ENCODE measurements at places on chromosomes 16 and 17. TPM values are rescaled to one million over a fixed set of nuclear protein-coding genes. Genes with fewer than 3 reads are reported as not detected.

The HSPB9 gene
- 0.23 TPM for total RNA-seq

The CUEDC1 gene
- 22.6 TPM for total RNA-seq

The HOXB8 gene
- total RNA-seq: 64.8 TPM

The LLGL1 gene
- total RNA-seq: 41.2 TPM

The FOXC2 gene
- 18.6 TPM for total RNA-seq

The P3H4 gene
- 37.2 TPM for total RNA-seq

The ZG16B gene
- 0.70 TPM for total RNA-seq

The KREMEN2 gene
- total RNA-seq: 2.9 TPM

The CDRT15L2 gene
- total RNA-seq: not detected

The ZNF785 gene
- total RNA-seq: 20.3 TPM

The KRT39 gene
- 0.18 TPM for total RNA-seq

The TMEM98 gene
- total RNA-seq: 133 TPM

The SEZ6 gene
- 0.06 TPM for total RNA-seq

The KRT24 gene
- total RNA-seq: not detected

The SGSH gene
- total RNA-seq: 27.5 TPM

The BLMH gene
- 61.0 TPM for total RNA-seq

The SDR42E2 gene
- total RNA-seq: 0.18 TPM

The SLC12A3 gene
- 58.9 TPM for total RNA-seq

The KCNJ16 gene
- total RNA-seq: 124 TPM

The SYT17 gene
- 7.3 TPM for total RNA-seq

The DUS2 gene
- 11.3 TPM for total RNA-seq

The EVI2B gene
- total RNA-seq: 3.3 TPM

The FNDC8 gene
- not detected for total RNA-seq

The ZPBP2 gene
- total RNA-seq: not detected

The PSME3IP1 gene
- total RNA-seq: 45.5 TPM

The EIF5A gene
- total RNA-seq: 179 TPM

The CA4 gene
- total RNA-seq: 18.9 TPM

The MAZ gene
- 159 TPM for total RNA-seq

The COX11 gene
- total RNA-seq: 69.7 TPM

The CHTF18 gene
- total RNA-seq: 25.5 TPM

The CCL1 gene
- total RNA-seq: not detected

The PRR29 gene
- 0.99 TPM for total RNA-seq

The SPATA22 gene
- 0.35 TPM for total RNA-seq

The ABI3 gene
- total RNA-seq: 5.5 TPM

The CDH5 gene
- 67.2 TPM for total RNA-seq

The OR2C1 gene
- total RNA-seq: 1.3 TPM
